ENCODE measurements at places on chromosomes 4 and X. TPM values are rescaled to one million over a fixed set of nuclear protein-coding genes. Genes with fewer than 3 reads are reported as not detected.

CTSO gene
- polyA plus RNA-seq = 34.4 TPM

TRIM75 gene
- polyA plus RNA-seq = not detected

GRCh38 chrX:111868726-111869638 is 7.0 kb upstream of the TRPC5OS start:
- DNase-seq = no peak

GRCh38 chr4:86895692-86896488 is 3.7 kb upstream of the C4orf36 start:
- peak; percentile 70 for DNase-seq

DNA sequence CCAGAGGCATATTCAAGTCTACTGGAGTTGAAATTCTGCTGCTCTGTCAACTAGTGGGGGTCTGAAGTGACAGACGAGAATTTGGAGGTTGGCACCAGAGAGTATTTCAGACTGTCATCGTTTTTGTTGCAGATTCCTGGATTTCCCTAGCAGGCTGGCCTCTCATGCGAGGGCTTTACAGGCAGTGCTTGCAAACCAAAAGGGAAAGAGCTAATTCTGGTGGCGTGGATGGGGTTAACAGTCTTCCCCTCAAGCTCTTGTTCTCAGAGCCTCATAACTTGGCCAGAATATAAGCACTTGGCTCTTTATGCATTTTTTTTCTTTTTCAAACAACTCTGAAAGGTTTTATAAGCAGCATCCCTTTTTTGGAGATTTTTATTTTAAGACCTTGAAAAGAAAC is at the start of gene SPARCL1:
SPARCL1 (minus strand) TSS at position 190 of the 400 bp plus-strand sequence. CDS start 29,802 bp downstream, outside the sequence.
- DNase-seq = no peak

CDKL2 gene
- polyA plus RNA-seq = 10.6 TPM

DNA sequence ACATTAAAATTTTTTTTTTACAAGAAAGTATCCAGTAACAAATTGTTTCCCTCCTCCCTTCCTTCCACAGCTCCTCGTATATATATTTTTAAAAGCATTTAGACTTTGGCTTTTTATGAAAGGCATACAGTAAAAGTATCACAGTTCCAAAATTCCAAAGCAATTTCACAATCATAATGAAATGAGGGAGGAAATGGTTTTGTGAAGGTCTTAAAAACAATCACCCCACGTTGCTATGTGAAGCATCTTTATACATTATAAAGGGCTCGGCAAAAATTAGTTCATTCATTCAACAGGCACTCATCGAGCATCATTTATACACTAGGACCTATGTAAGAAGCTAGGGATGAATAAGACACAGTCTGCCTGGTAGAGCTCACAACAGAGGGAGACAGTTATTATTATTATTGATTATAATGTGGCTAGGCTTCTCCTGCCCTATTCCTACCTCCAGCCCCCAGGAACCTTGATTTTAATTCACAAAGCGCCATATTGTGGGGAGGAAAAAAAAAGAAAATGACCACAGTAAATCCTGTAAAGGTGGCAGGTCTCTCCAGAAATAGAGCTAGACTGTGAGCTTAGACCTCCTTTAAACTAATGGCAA is 239.9 kb downstream of the MAML3 start:
- DNase-seq = no peak
